HuH-7 (cell line): ENCODE measurements at places on chromosomes 4 and X.

DNA sequence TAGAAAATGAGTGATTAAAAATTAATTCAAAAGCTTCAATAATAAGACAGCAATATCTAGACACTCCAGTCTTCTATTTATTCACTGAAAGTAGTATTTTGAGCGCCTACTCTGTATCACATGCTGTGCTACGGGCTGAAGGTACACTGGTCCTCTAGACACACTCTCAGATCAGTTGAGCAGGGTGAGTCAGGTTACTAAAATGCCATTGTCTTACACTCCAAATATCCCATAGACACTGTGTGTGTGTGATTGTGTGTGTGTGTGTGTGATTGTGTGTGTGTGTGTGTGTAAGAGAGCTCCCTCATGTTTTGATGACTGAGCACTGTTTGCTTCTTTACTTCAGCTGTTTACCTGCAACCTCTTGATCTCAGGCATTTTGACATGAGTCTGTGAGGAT lies 342.8 kb upstream of the BOD1L1 start:
- DNase-seq: no peak

GRCh38 chrX:152918707-152919106 lies 20.8 kb downstream of the ZNF185 start:
- no peak for DNase-seq

GRCh38 chr4:48016141-48017107 lies at the start of the genes CNGA1 and NIPAL1:
Gene CNGA1 (minus strand): TSS chr4:48016681. CDS start chr4:47952689, 63,992 bp downstream.
Gene NIPAL1 (plus strand): TSS chr4:48016772. CDS start chr4:48016840, 68 bp downstream.
- peak; percentile 90 for DNase-seq

DNA sequence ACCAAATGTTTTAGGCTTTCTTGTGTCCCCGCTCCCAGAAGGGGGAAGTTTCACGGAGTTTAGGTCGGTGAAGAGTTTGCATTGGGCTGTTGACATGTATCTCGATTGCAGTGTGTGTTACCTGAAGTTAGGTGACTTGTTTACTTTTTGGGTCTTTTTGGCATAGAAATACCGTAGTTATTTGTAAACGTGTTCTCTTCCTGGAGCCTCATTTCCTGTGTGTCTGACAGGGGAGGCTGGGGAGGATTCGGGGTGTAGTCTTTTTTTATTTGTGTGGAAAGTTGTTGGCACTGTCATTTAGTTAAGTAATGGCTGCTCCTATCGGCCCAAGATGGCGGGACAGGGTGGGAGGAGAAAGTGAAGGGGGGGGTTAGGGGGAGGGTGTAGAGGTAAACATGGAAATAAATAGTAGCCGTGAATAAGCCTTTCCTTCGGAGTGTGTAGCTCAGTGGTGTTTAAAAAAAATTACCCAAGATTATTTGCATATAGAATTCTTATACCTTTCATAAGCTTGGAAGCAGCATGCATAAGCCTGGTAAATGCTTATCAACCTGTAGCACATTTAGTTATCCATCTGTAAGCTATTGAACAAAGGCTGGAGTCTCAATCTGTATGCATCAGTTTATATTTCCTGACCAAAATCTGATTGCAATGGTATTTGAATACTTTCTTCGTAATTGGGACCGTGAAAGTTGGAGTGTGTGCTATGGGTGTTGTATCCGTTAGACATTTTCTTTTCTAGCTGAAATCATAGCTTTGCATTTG lies 1.6 kb downstream of the KDM6A start:
- peak; percentile 36 for DNase-seq

GRCh38 chr4:26792639-26793038 lies 68.0 kb upstream of the STIM2 start:
- no peak for DNase-seq

DNA sequence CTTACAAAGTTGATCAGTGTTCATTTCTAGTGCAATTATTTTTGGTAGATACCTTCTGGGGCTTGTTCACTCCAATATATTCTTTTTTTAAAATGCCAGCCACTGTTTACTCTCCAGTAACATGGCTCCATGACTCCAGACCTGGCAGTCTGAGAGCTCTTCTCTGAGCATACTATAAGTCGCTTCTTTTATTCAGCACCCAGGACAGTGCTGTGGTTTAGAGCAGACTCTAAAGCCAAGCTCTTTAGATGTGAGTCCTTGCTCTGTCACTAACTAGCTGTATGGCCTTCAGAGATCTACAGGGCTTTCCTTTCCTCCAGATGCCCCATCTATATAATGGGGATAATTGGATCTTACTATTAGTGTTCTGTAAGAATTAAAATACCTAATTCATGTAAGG lies 200.2 kb upstream of the FAM241A start:
- DNase-seq: no peak

DNA sequence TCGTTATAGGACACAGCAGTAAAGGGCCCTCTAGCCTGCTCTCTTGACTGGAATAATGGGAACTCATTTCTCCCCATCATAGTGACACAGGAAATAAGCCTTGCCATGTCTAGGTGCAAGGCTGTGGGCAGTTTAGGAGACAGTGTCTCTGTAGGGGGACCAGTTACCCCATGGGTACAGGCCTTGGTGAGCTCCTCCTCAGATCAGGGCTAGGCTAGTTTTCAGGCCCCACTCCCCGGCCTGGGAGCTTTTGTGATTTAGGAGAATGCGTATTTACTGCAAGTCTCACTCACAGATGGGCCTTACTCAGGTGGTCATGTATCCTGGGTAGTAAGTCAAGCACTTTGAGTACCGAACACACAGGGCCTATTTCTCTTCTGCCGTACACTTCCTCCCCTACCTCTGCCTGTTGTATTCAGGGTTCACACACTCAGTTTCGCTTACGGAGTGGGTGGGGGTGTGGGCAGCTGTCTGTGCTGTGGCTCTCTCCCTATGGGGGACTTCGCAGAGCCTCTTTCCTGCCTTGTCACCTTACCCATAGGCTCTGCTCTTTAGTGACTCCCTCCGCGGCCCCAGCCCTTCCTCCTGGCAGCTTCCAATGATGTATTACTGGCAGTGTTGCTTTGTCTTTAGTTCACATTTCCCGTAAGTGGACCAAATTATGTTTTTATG lies 34.2 kb downstream of the FAM193A start:
- no peak for DNase-seq

DNA sequence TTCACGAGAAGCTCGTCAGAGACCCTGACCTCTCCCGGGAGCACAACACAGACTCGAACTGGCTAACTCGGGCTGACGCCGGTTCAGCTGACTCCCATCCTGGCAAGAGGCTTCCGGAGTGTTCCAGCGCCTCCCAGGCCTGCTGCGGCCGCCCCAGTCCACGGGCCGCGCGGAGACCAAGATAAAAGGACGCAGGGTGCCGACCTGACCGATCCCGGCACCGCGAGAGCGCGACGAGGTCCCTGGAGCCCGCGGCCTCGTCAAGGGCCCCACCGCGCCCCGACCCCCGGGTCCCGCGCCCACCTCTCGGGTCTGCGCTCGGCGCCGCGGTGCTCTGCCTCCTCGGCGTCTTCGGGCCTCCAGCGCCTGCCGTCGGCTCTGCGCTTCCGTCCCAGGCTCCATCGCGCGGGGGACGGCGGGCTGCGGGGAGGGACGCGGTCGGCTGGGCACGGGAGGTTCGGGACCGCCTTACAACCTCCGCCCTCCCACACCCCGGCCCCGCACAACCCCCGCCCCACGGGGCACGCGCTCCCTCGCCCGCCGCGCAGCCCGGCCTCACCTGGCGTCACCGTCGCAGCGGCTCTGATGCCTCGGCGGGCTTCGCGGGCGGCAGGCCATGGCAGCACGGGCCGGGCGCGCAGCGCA lies 426 bp downstream of the SLBP start:
- DNase-seq: no peak

- no peak for DNase-seq
These were observed 116.1 kb downstream of the REELD1 start for GRCh38 chr4:146330392-146330791.

DNA sequence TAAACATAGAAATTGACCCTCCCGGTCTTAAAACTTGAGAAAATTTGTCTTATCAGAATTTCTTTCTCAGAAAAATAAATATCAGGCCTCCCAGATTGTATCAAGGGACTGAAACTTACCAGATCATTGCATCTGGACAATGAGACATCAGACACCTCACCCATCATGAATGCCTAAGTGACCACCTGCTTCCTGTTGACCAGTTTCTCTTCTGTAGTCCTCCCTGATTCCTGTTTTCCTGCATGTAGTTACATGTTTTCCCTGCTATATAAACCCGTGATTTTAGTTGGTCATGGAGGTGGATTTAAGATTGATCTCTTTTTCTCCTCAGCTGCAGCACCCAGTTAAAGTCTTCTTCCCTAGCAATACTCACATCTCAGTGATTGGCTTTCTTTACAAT lies 548.1 kb downstream of the PPP4R3C start:
- no peak for DNase-seq

DNA sequence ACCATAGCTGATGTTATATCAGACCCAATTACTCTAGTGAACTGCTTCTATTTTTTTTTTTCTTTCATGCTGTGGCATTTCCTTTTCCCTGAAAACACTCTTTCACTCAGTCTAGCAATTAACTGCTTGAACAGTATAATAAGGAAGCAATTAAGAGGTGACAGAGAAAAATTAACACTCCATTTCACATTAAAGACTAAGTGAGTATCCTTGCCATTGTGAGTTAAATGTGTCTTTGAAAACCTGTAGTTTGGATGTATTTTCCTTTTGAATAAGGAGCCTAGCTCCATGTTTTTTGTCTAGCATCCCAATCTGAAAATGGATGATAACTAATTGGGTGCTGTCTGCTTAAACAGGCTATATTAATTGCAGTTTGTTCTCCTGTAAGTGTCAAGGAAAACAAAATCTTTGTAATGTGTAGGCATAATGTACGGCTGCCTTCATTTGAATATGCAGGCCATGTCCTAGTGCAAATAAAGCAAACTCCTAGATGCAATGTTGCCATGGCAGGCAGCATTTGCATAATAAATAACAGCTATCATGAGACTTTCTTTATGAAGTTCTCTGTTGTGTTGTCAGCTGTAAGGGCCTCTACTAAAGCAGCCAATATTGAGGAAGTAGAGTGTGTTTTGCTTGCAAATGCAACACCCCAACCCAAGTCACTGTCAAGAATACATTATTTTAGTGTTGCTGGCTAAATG lies 416.7 kb downstream of the ZIC3 start:
- no peak for DNase-seq

GRCh38 chrX:129695535-129695934 lies 40.8 kb upstream of the APLN start:
- no peak for DNase-seq

DNA sequence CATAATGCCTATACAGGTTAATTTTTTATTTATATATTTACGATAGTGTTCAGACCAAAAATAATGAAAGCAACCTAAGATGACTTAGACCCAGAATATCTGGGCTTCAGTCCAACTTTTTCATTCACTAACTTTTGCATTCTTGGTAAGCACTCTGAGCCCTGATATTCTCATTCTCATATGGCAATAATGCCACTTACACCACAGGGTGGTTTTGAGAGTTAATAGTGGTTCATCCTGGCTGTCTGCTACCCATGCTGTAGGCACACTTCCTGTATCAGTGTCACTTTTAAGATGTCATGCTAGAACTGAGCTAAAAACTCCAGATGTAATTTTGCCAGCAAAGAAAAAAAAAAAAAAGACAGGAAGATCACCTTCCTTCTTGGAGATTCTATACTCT lies 508.7 kb upstream of the FMR1 start:
- no peak for DNase-seq
